Stimulated activated CD8-positive, alpha-beta memory T cell treated with anti-CD3 and anti-CD28 coated beads, Interleukin-4, amount 100 ng/mL, for 1 hour (primary cell): ENCODE measurements at places on chromosomes 7 and 10.

DNA sequence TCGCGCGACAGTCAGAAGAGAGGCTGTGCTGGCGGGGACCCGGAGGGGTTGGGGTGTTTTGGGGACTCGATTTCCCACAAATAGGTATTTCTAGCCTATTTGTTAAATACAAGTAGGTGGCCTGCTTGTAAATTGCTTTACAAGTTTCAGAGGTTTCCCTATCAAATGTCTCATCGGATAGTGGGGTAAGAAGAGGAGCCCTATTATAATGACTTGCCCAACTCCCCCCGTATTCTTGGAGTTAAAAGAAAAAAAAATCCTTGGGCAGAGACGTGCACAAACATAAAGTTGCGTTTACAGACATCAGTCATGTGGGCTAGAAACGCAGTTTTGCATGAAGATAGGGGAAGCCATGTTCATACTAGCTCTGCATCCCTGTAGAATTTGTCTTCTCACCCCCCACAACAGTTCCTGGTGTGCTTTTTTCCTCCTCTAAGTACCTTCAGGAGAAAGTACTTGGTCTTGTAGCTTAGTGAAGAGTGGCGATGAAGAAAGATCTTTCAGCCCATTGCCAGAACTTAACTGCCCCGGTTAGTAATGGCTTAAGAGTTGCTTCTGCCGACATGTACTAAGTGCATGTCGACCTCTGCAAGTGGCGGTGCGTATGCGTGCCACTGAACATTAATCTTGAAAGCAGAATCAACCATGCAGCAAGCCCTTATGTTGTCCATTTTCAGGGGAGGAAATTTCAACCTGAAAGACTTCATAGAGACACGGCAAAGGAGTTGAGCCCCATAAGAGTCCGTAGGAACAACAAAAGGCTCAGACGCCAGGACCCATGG is 832 bp upstream of the TIAL1 start:
- no peak for DNase-seq

- no peak for DNase-seq
Measured at GRCh38 chr10:95312257-95312656, 21.5 kb upstream of the PDLIM1 start.

GRCh38 chr10:22977751-22978150 is 49.9 kb downstream of the ARMC3 start:
- DNase-seq = no peak

GRCh38 chr7:73669288-73669701 is 1.7 kb downstream of the VPS37D start:
- no peak for DNase-seq

DNA sequence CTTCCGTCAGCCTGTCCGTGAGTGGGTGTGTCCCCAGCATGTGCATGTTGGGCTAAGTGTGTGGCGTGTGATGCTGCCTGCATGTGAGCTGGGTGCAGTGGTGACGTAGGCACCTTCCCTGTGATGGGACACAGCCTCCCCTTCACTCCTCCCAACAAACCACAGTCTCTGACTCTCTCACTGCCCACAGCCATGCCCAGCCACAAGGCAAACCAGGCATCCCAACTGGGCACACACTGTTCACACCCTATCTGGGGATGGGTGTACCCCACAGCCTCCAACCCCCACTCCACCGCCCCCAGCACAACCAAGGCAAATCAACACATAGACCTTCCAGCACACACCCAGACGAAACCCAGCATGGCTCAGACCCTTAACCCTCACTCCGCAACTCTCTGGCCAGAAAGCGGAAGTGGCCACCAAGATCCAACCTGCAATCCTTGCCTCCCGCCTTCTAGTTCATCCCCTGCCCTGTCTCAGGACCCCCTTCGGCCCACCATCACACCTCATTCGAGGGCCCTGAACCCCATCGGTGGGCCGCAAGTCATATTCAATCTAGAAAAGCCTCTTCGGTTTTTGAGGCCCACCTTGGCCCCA is 10.4 kb downstream of the PSD start:
- no peak for DNase-seq

GRCh38 chr7:78768859-78769258 is 684.6 kb downstream of the MAGI2 start:
- DNase-seq = no peak

DNA sequence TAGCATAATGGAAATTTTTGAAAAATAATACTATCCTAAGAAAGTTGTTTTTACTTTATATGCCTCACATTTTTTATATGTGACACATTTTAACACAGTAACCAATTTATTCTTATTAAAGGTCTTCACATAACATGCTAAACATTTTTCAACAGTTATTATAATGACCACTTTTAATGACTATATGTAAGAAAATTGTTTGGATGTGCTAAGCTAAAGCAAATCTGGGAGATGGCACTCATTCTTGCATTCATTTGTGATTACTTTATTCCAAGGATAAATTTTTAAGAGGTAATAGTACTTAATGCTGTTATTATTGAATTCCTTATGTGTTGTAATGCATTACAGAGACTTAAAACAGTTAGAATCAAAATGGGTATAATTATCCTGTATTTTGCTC is 88.1 kb downstream of the ANKIB1 start:
- DNase-seq = no peak

DNA sequence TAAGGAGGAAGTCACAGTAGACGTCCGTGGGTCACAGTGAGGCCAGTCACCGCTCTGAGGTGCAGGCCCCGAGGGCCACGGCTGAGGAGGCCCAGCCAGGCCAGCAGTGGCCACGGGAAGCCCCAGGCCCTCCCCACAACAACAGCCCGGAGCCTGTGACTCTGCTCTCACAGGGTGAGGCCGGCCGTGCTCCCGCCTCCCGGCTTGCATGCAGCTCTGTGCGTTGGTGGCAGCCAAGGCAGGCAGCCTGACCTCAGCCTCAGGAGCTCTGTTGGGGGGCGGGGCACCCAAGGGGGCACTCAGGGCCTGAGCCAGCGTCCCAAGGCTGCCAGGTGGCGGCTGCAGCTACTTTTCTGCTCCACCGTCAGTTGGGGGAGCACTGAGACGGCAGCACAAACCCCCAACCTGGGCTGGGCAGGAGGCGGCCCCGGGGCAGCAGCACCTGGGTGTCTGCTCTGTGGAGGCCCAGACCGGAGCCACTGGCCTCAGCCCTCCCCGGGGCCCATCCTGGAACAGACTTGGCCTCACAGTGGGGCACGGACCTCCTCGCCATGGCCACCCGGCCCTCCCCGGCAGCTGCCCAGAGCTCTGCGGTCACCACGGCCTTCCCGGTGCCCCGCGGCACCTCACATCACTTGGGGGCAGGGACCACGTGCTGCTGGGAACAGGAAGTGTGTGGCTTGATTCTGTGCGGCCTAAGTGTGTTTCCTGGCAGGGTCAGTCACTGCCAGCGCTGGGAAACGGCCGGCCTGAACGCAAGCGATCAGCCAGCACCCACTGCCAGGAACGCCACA is 13.3 kb downstream of the CYP2W1 start:
- no peak for DNase-seq

DNA sequence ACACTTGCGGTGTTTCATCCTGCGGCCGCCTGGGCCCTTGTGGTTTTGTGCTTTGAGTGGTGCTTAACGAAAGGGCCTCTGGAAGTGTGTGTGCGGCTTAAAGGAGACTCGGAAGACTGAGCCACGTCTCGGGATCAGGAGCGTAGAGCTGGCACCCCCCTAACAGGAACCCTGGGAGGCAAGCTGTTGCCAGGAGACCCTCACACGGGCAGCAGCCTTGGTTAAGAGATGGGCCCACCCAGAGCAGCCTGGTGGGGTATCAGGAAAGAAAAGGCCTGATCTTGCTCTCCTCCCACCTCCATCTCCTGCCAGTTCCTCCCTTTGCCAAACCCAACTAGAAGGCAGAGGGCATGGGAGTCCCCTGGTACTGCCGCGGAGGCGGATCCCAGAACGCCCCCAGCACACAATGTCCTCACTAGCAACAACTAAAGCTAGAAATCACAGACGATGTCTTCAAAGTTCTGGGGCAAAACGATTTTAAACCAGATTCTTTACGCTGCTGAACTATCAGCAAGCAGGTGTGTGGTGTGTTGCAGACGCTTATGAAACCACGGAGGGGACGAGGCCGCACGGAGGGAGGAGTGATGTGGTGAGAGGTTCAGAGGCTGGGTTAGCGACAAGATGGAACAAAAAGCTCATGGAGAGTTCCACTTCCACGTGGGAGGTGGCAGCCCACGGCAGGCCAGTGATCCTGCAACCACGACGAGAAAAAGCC is 67.0 kb upstream of the INPP5A start:
- DNase-seq = no peak

DNA sequence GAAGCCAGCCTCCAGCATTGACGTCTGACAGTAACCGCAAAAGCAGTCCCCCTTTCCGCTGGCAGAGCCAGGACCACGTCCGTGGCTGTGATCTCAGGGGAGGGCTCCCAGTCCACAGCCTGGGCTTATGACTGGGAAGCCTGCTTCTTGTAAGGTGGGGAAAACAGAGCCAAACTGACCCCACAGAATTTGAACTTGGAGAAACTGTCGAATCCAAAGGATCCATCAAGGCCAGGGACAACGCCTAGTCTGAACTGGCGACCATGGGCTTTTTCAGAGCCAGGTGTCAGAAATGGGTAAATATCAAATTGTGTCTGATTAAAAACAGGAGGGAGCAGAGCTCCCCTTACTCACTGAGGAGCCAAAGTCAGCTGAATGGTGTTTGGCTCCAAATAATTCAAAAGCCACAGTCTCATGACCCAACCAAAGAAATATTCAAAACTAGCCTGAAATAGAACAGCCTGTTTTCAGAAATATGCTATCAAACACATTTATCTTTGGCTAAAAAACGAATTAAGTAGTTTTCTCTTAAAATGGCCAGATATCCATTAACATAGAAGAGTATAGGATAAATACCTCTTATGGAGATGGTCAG is 751.4 kb upstream of the GALNT17 start:
- DNase-seq = no peak

DNA sequence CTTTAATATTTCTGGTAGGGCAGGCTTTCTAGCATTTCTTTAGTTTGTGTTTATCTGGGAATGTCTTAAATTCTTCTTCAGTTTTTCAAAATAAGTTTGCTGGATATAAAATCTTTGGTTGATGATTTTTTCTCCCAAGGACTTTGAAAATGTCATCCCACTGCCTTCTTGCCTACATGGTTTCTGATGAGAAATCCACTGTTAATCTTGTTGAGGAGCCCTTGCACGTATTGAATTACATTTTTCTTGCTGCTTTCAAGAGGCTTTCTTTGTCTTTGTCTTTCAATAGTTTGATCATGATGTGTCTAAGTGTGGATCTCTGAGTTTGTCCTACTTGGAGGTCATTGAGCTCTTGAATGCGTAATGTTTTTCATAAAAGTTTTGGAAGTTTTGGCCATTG is 66.0 kb downstream of the CASD1 start:
- DNase-seq = no peak

- no peak for DNase-seq
Measured at GRCh38 chr10:124596962-124597845, 135.6 kb downstream of the LHPP start.

- no peak for DNase-seq
Measured at GRCh38 chr7:36852017-36852416, 127.7 kb upstream of the AOAH start.

GRCh38 chr7:97043281-97043680 is 18.6 kb upstream of the DLX5 start:
- no peak for DNase-seq

- DNase-seq = no peak
Measured at GRCh38 chr10:24168258-24169170, 40.4 kb upstream of the KIAA1217 start.

- DNase-seq = no peak
Measured at GRCh38 chr10:29973921-29974320, 85.5 kb downstream of the JCAD start.

- no peak for DNase-seq
Measured at GRCh38 chr10:47045331-47045861, 134.2 kb downstream of the PTPN20 start.

GRCh38 chr10:28444031-28444430 is 88.9 kb upstream of the WAC start:
- no peak for DNase-seq

GRCh38 chr10:99612167-99612831 is 7.9 kb downstream of the SLC25A28 start:
- DNase-seq = no peak

- no peak for DNase-seq
Measured at GRCh38 chr10:89427629-89428028, 13.3 kb downstream of the IFIT5 start.

DNA sequence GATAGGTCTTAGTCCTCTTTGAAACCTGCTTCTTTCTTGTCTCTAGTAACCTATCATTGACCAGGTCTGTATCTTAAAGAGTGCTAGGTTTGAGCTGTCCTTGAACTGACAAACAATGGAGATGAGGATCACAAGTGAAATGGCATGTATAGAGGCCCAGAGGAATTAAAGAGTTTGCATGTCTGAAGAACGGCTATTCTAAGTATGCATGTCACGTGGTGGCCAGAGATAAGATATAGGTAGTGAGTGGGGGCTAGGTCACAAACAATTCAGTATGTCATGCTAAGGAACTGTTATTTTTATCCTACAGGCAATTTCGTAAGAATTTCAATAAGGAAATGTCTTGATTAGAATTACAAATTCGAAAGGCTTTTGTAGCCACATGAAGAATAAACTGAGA is 95.3 kb downstream of the SUGCT start:
- DNase-seq = no peak

DNA sequence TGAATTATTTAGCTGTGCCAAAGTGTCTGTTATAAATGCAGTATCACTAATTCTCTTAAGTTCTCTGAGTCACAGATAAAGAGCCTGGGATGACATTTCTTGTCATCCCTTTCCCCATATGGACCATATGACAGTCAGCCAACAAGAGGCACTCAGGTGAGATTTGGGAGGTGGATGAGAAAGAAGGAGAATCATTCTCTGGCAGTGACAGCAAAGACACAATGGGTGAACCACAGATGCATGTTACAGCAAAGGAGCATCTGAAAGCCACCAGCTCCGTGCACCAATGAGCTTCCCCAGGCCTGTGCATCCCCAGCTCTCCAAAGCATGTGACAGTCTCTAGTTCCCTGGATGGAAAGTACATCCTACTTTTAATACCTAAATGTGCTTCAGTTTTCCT is 10.8 kb downstream of the GIMAP6 start:
- DNase-seq = no peak

DNA sequence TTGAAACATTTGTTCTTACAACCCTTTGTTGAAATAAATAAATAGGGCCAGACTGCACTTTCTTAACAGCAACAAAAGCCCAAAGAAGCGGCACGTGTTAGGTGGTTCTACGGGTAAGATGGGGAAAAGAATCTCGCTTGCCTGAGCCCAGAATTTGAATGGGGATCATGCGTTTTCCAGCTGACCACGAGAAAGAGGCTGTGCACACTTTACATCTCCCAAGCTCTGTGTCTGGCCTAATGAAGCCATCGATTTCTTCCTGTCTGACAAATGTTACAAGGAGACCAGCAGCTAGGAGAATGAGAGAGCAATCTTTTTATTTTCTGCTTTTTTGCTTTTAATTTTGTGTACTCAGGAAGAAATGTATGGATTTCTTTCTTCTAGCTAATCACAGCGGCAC is 52.2 kb downstream of the FRMD4A start:
- no peak for DNase-seq
